ENCODE measurements at places on chromosomes 5 and 9. TPM values are rescaled to one million over a fixed set of nuclear protein-coding genes. Genes with fewer than 3 reads are reported as not detected.
A peak's percentile ranks its signal among the peaks of the same experiment; 100 is the strongest.

- H3K27me3 ChIP-seq: no peaks in the 10 kb centered on the region
- H3K36me3 ChIP-seq: peaks cover under 1% of the 10 kb centered on the region
Observed at GRCh38 chr5:16975950-16976624, 40.0 kb upstream of the MYO10 start.

DNA sequence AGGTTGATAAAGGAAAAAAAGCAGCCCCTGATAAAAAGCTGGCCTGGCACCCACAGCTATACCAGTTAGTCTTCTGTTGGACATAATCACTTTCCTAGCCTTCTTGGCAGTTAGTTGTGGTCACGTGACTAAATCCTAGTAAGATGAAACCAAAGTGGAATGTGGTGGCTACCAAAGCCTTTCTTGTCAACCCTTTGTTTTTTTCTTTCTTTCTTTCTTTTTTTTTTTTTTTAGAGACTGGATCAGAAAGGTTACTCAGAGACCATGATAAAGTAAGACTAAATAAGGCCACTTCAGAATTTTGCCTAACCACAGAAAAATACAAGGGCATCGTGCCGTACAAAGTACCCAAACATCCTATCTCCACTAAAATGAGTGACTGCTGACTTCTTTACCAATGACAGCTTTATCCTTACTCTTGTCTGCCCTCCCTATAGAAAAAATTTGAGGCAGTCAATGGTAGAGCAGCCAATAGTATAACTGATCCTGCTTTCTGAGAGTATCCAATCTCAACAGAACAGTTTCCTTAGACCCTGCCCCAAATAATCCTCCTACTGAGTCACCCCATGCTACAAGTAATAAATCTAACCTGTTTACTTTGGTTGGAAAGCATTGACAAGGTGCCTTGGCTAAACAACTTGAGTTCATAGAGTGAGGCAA, 14.2 kb upstream of the KIF27 start:
- H3K27ac ChIP-seq: no peak overlapping the region
- H3K36me3 ChIP-seq: peaks cover 8% of the 10 kb centered on the region
- H3K4me3 ChIP-seq: no peak overlapping the region
- H3K27me3 ChIP-seq: no peaks in the 10 kb centered on the region
- DNase-seq: no peak
- peaks cover 4% of the 10 kb centered on the region for H3K4me1 ChIP-seq

DNA sequence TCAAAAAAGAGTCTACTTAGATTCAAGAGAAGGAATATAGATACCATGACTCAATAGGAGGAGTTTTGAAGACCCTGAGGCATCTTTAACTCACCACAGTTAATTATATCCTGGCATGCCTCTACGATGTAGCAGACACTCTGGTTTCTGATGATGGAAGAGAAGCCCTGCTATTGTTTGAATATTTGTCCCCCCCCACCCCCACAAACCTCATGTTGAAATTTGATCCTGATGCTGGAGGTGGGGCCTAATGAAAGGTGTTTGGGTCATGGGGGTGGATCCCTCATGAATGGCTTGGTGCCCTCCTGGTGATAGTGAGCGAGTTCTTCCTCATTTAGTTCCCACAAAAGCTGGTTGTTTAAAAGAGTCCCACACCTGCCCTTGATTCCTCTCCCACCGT, 147.9 kb upstream of the TBCA start:
- H3K36me3 ChIP-seq: no peaks in the 10 kb centered on the region
- no peak overlapping the region for H3K27ac ChIP-seq
- H3K27me3 ChIP-seq: peaks cover 26% of the 10 kb centered on the region
- H3K4me1 ChIP-seq: no peaks in the 10 kb centered on the region
- no peak overlapping the region for H3K4me3 ChIP-seq
- DNase-seq: no peak

GRCh38 chr5:133121080-133121479, 69.3 kb downstream of the HSPA4 start:
- DNase-seq: no peak
- no peaks in the 10 kb centered on the region for H3K4me1 ChIP-seq
- H3K36me3 ChIP-seq: no peaks in the 10 kb centered on the region
- no peak overlapping the region for H3K27ac ChIP-seq

DNA sequence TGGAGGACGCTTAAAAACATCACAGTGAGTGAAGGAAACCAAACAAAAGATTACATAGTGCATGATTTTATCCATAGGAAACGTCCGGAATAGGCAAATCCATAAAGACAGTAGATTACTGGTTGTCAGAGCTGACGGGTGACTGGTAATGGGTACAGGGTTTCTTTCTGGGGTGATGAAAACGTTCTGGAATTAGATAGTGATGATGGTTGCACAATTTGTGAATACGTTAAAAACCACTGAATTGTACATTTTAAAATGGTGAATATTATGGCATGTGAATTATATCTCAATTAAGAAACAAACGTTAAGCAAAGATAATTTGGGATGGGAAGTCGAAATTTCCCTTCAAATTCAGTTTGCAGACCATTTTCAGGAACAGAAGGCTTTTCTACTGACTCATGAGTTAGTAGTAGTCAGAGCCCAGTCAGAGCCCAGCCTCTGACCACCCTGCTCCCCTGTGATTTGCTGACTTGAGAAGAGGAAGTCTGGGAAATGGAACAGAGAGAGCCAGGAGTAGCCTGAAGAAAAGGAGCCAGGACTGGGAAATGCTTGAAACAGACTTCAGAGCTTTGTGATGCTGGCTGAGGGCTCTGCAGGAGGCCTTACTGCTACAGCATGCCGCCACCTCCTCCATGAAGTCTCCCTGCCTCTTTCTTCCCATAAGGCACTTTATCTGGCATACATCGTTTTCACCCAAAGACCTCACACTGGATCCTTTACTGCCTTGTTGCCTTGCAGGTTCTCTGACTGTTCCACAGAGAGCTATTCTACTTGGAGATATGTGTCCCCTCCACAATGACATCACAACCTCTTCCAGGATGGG, 46.4 kb upstream of the CTNNA1 start:
- DNase-seq: no peak
- no peaks in the 10 kb centered on the region for H3K36me3 ChIP-seq
- no peaks in the 10 kb centered on the region for H3K4me1 ChIP-seq
- no peak overlapping the region for H3K4me3 ChIP-seq
- H3K27ac ChIP-seq: no peak overlapping the region
- peaks cover 47% of the 10 kb centered on the region for H3K27me3 ChIP-seq

- H3K4me1 ChIP-seq: peaks cover 2% of the 10 kb centered on the region
- H3K4me3 ChIP-seq: no peak overlapping the region
- H3K27me3 ChIP-seq: no peaks in the 10 kb centered on the region
- no peaks in the 10 kb centered on the region for H3K36me3 ChIP-seq
Observed at GRCh38 chr5:168951769-168952168, 349.2 kb downstream of the SLIT3 start.

DNA sequence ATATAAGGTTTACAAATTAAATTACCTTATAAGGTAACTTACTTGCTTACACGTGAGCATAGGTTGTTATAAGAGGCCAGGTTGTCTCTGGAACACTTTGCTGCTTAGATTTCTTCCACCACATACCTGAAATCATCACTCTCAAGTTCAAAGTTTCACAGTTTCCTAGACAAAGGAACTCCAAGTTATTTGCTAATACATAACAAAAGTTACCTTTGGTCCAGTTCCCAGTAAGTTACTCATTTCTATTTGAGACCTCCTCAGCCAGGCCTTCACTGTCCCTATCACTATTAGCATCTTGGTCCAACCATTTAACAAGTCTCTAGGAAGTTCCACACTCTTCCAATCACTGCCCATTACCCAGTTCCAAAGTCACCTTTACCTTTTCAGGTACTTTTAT, 18.5 kb upstream of the UGT3A1 start:
- no peaks in the 10 kb centered on the region for H3K36me3 ChIP-seq
- H3K27ac ChIP-seq: no peak overlapping the region
- no peak overlapping the region for H3K4me3 ChIP-seq
- DNase-seq: no peak
- no peaks in the 10 kb centered on the region for H3K27me3 ChIP-seq
- no peaks in the 10 kb centered on the region for H3K4me1 ChIP-seq

- no peak for DNase-seq
- H3K27ac ChIP-seq: no peak overlapping the region
- peak overlapping the region; percentile 80 for H3K4me3 ChIP-seq
- H3K27me3 ChIP-seq: peaks cover 70% of the 10 kb centered on the region
- H3K36me3 ChIP-seq: peaks cover 2% of the 10 kb centered on the region
Observed at GRCh38 chr5:88883836-88884607, 1.0 kb upstream of the MEF2C start.

DNA sequence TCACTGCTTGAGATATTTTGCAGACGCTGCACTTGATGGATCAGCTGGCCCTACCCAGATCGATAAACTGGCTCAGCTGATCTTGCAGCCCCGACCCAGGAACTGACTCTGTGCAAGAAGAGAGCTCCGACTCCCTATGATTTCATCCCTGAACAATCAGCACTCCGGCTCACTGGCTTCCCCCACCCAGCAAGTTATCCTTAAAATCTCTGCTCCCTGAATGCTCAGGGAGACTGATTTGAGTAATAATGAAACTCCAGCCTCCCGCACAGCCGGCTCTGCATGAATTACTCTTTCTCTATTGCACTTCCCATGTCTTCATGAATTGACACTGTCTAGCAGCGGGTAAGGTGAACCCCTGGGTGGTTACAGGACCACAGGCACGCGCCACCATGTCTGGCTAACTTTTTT, 16.9 kb upstream of the NANS start:
- H3K27me3 ChIP-seq: peaks cover 6% of the 10 kb centered on the region
- no peak overlapping the region for H3K27ac ChIP-seq
- no peak overlapping the region for H3K4me3 ChIP-seq
- DNase-seq: no peak
- H3K4me1 ChIP-seq: peaks cover 15% of the 10 kb centered on the region

DNA sequence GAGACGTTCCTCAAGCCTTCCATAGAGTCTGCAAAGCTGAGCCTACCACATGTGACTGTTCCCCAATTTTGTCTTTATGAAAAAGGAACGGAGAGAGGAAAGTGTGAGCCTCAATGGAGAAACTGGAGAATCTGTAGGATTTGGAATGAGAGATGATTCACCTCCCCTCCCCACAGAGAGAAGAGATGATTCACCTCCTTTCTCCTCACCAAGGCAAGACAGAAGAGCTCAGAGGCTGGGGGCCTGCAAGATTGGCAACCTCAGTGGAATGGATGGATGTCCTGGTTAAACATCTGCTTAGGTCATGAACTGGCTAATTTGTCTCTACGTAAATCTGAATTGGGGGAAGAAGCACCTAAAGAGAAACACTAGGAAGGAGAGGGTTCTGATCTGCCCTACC, 17.0 kb upstream of the MOCS2 start:
- H3K36me3 ChIP-seq: no peaks in the 10 kb centered on the region
- peaks cover 3% of the 10 kb centered on the region for H3K4me1 ChIP-seq
- H3K27me3 ChIP-seq: no peaks in the 10 kb centered on the region
- DNase-seq: no peak
- H3K4me3 ChIP-seq: no peak overlapping the region

Gene FRRS1L
- not detected for total RNA-seq

Gene SLC1A3
- not detected for total RNA-seq

Gene IFNB1
- 1.2 TPM for total RNA-seq

Gene HTR1A
- not detected for total RNA-seq

Gene AIF1L
- total RNA-seq: 0.23 TPM

Gene SHC3
- total RNA-seq: not detected

Gene MEIKIN
- not detected for total RNA-seq

Data from activated CD8-positive, alpha-beta memory T cell treated with anti-CD3 and anti-CD28 coated beads, Interleukin-2, amount 10 ng/mL, durations not matched to agents 7 days and 5 days (primary cell).